ENCODE measurements at places on chromosomes 7 and 10.

DNA sequence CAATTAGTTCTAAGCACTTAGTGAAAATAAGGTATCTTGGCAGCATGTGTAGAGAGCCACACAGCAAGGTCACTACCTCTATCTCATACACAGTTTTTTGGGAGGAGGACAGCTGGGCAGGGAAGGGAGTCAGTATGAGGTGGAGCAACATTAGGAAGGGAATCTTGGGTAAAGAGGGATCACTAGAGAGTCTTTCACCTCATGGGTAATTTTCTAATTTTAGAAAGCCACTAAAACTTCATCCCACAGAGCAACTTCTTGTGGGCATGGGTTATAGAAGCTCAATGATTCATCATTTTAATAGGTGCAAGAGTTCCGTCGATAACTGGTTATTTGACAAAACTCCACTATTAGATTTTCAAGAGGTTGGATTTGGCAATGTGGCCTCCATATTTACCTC is 2.5 kb downstream of the NRAP start:
- no peak for DNase-seq

DNA sequence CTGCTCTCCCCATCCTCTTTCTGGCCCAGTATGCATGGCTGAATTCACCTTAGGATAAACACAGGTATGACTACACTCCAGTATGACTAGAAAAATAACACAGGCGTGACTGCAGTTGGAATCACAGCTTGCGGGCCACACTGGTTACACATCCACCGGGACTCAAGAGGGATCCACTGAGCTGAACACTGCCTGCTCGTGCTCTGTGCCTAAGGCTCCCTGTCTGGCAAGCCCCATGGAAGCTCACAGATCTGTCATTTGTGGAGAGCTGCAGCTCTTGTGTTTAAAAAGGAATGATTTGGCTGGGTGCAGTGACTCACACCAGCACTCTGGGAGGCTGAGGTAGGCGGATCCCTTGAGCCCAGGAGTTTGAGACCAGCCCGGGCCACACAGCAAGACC is 26.8 kb downstream of the VOPP1 start:
- no peak for DNase-seq

DNA sequence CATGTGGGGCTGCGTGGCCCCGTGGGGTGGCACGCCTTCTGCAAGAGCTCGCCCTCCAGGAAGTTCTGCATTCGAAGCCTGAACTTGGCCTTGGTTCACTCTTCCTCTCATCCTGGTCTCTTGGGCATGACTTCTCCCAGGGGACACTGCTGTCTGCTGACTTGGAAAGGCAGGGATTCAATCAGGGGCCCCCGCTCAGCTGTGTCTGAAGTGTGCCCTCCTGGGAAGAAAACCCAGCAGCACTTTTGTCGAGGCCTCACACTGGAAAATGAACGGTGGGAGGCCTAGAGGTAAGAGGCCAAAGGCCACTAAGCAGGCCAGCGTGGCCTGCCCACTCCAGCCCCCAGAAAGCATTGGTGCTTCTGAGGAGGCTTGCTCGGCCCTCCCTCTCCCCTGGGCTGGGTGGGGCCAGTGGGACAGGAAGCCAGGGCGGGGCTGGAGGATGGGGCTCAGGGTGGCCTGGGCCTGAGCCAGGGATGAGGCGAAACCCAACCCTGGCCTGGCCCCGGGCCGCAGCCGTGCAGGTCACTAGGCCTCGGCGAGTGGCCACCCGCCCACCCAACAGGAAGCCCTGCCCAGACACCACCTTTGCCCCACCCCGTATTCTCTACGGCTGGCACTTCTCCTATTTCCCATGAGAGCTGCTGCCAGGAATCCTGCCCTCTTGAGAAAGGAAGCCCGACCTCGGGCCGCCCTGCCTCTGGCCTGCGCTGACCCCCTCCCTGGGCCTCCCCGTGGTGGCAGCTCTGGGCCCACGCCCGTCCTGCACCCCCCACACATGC is 81.1 kb downstream of the ZMIZ1 start:
- DNase-seq: peak; percentile 48

DNA sequence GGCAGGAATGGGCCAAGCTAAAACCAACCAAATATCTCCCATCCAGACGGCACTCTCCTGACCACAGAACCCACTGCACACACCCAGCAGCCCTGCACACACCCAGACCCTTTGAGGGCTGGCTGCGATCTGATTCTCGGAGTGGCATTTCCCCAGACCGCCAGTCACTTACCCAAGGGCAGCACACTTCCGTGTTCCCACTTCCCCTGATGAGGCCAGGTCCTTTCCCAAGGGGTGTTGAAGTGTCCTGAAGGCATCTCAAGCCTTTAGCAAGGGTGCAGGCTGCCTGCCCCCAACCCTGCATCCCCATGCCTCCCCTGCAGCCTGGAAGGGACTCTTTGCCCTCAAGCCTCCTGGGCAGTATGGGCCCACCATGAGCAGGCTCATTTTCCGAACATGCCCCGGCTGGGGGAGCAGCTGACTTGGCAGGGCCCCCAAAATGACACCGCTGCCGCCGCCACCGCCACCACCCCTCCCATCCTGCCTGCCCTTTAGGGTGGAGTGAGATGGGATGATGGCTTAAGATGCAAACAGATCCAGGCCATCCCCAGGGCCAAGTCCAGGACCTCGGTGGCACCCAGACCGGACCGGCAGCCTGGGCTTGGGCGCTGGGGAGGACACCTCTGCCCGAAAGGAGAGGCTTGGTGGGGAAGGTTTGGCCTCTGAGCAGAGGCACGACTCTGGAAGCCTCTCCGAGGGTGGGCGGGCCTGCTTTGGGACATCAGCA is 159.8 kb downstream of the NRF1 start:
- no peak for DNase-seq

DNA sequence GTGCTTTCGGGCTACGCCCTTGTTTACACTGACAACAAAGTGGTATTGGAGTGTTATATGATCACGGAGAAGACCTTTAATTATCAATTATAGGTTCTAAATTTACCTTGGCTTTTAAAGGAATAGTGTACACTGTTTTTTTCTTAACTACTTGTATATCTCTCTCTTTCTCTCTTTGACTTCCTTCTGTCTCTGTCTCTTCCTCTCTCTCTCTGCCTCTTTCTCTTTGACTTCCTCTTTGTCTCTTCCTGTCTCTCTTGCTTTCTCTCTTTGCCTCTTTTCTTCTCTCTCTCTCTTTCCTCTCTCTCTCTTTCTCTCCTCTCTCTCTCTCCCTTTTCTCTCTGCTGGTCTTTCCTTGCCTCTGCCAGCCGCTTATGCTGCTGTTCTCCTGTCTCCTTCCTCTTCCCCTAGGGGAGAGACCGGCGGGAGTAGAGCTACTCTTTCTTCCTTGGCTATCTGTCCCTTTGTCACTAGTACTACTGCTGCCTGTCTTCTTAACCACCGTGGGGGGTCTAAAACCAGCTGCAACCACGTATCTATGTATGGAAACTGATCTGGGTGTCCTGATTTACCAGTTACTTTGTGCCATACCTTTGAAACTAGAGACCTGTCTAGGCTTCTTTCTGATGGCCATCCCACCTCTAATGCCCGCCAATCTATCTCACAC is 36.9 kb upstream of the GSDME start:
- no peak for DNase-seq
